Stimulated activated CD4-positive, alpha-beta T cell treated with anti-CD3 and anti-CD28 coated beads, Interleukin-1b, Interleukin-23, amount 100 ng/mL, for 4 hours (primary cell): ENCODE measurements at places on chromosomes 2 and 18.

DNA sequence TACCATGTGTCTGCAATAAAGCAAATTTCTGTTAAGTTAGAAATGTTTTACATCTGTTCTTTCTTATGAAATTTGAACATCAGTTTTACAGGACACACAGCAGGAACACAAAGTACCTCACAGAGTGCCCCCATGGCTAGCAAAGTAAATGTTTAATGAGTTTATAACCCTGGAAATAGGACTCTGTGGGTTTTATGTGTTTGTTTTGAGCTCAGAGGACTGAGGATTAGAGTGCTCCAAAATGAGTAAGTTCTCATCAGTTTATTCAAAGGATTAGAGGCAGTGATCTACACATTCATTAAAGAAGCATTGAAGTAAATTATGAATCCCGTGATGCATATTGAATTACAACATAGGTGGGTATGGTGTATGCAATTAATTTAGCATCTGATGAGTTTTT, 281.8 kb downstream of the GULP1 start:
- DNase-seq, result no peak

GRCh38 chr2:17894005-17894404, 15.5 kb downstream of the KCNS3 start:
- DNase-seq, result no peak

- DNase-seq, result peak; percentile 67
Observed at GRCh38 chr2:204072443-204073324, 136.1 kb downstream of the ICOS start.

- no peak for DNase-seq
Observed at GRCh38 chr2:11155381-11156035, at the start of gene SLC66A3. Gene SLC66A3 (plus strand): TSS chr2:11155467. CDS start chr2:11155547, 80 bp downstream.

DNA sequence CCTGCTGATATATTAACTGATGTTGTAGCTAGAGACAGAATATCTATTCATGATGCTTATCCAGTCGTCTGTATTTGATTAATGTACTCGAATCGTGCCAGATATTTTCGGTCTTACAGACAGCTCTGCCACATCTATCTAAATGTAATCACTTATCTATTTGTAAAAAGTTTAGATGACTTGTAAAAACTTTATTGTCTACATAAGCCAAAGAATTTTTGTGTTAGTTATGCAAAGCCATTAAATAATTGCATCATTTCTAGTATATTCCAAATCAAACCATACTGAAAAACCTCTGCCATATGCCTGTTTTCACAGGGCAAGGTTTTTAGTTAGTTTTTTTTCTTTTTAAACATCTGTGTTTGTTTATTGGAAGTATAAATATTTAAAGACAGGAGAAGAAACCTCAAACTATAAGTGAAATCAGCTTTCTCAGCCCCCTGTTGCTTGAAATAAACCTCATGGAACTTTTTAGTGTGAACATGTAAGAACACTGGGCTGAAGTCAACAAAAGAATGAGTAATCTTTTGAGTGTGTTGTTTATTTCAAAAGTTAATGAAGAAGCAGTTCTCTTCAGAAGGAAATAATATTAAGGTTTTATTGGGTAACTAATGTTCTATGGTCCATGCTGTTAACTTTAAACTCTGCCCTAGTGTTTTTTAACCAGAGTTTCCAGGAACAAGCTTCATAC, 657.6 kb upstream of the SYT4 start:
- DNase-seq, result no peak
